AG10803 (cell line): ENCODE measurements at places on chromosomes 3 and 15.
A peak's percentile ranks its signal among the peaks of the same experiment; 100 is the strongest.

- DNase-seq = no peak
Observed at GRCh38 chr15:93613386-93613785, 524.4 kb upstream of the RGMA start.

- peak; percentile 79 for DNase-seq
Observed at GRCh38 chr15:83449937-83450506, 2.9 kb downstream of the SH3GL3 start.

- peak; percentile 9 for DNase-seq
Observed at GRCh38 chr3:23607184-23607847, 198.4 kb upstream of the UBE2E1 start.

- no peak for DNase-seq
Observed at GRCh38 chr3:36201546-36201945, 178.8 kb upstream of the STAC start.

GRCh38 chr15:43232289-43232874, 11.6 kb upstream of the EPB42 start:
- peak; percentile 16 for DNase-seq

- no peak for DNase-seq
Observed at GRCh38 chr15:42939841-42940240, 19.3 kb upstream of the TTBK2 start.

DNA sequence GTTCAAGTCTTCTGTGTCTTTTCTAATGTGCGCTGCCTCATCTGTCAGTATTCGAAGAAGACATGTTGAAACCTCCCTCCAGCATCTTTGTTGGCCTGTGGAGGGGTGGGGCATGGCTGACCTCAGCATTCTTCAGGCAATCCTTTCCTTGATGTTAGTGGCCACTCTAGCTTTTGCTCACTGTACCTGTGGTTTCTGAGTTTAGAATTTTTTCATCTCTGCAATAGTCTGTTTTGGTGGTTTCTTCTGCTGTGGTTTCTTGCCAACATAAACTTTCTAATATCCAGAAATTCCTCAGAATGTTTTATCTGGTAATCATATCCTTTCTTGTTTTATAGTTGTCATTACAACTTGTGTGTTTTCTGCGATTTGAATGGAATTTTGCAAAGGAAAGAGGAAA, 251.3 kb upstream of the NR2E3 start:
- peak; percentile 72 for DNase-seq

- DNase-seq = no peak
Observed at GRCh38 chr3:133854264-133855001, 41.2 kb downstream of the RAB6B start.

GRCh38 chr3:175456466-175456865, 597.3 kb downstream of the NAALADL2 start:
- DNase-seq = peak; percentile 29

- no peak for DNase-seq
Observed at GRCh38 chr15:84987949-84988624, 6.4 kb downstream of the PDE8A start.

DNA sequence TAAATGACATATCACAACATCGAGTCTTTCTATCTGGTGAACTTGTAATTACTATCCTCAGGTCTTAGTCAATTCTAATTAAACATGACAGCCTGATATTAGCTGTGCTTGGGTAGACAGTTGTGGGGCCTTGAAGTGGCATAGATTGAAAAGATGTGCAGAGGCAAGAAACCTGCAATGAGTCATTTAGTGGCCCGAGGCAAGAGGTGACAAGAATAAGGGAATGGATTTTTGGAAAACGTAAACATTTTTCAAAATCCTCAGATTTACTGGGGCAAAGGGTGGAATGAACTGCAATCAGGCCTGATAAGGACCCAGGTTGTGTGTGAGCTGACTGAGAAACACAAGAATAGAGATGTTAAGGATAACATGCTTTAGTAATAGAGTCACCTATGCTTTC, 29.5 kb upstream of the ULK4 start:
- DNase-seq = no peak

DNA sequence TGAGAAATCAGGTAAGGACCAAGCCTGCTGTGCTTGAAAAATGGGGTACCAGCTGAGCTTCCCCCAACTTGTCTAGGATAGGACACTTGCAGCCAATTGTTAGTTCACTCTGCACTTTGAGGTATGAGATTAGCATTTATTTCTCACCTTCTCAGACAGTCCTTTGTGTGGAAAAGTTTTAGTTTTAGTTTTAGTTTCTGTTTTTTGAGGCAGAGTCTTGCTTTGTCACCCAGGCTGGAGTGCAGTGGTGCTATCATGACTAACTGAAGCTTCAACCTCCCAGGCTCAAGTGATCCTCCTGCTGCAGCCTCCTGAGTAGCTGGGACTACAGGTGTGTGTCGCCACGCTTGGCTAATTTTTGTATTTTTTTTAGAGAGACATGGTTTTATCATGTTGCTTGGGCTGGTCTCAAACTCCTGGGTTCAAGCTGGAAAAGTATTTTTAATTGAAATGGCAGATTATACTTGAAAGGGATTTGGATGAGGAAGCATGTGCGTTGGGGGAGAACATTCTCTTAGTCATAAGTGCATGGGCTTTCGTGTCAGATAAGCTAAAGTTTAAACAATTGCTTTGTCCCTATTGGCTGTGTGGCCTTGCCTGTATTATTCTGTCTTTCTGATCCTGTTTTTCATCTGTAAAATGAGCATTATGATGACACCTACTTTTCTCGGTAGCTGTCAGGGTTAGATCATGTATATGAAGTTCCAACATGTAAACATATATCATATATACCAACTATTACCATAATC, 25.2 kb upstream of the CCK start:
- DNase-seq = no peak

DNA sequence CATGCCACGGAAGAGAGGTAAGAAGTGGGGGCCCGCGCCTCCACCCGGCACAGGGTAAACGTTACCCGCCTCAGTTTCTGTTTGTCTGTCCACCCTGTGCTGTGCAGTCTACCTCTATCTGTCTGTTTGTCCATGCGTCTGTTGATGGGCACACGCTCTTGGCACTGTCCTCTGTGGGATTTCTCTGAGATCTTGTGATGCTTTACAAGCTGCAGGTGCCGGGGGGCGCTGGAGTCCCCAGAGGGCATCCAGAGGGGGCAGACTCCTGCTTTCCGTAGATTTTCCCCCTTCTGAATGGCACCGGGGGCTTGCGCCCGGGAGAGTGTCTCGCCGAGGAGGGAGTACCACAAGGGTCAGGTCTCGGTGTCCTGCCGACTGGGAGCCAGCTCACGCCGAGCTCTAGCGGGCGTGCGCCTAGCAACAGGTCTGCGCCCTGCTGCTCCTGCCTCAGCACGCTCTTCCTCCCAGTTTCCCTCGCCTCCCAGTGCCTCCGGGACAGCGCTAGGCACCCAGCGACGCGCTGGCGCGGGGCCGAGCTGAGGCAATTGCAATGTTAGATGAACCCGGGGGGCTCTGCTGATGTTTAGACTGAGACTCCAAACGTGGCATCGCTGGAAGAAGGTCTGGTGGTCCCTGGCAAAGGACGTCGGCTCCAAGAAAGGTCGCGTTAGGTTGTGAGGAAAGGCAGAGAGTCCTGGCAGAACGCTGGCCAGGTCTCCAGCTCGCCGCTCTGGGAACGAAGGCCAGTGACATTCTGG, 667 bp downstream of the CEMIP start:
- no peak for DNase-seq

DNA sequence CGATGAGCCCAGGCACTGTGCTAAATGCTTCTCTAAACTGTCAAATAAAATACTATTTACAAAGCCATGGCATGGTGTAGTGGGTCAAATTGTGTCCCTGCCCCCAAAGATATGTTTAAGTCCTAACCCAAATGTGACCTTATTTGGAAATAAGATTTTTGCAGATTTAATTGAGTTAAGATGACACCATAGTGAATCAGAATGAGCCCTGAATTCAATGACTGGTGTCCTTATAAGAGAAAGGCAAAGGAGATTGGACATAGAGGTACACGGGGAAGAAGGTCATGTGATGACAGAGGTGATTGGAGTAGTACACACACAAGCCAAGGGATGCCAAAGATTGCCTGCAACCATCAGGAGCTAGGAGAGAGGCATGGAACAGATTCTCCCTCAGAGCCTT, 121.6 kb upstream of the VEPH1 start:
- DNase-seq = no peak

DNA sequence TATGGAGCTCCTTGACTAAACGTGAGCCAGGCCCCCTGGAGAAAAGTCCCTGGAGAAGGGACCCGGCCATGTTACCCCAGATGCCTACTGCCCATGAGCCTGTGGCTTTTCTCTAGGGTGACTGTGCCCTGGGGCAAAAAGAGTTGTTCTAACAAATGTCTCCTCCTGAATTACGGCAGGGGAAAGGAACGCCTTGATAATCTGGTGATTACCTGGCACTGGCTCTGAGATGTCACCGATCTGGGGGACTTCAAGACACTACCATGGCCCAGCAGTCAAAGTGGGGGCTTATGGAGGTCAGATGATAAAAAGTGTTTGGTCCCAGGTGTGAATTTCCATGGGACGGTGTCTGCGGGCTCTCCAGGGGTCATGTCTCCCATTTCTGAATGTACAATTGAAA, 140.7 kb downstream of the KLF13 start:
- no peak for DNase-seq

DNA sequence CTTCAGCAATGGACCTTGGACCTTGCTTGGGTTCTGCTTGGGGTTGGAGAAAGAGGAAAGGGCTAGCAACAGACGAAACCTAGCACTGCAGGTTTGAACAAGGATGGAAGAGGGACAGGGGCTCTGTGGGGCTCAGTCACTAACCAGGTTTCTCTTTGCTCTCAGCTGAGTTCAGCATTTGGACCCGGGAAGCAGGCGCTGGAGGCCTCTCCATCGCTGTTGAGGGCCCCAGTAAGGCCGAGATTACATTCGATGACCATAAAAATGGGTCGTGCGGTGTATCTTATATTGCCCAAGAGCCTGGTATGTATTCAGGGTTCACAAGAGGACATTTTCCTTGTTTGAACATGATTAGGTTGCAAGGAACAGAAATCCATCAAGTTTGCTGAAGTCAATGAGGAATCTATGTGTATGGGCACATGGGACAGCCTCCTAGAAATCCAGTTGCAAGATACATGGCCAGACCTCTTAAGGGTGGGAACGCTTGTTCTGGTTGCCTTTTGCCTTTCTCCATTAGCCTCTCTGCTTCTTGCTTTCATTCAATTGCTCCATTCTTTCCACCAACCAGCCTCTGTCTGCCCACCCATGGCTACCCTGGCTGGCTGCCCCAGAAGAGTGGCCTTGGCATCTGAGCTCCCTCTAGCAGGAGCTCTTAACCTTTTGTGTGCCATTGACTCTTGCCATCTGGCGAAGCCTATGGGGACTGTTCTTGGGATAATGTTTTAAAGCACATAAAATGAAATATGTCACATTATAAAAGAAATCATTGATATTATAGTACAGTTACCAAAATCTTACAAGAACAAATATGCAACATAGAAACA, 55.9 kb downstream of the DNASE1L3 start:
- no peak for DNase-seq

GRCh38 chr15:47678040-47678439, 39.3 kb upstream of the SEMA6D start:
- DNase-seq = no peak

GRCh38 chr3:48514431-48515227, 10.7 kb upstream of the SHISA5 start:
- no peak for DNase-seq

DNA sequence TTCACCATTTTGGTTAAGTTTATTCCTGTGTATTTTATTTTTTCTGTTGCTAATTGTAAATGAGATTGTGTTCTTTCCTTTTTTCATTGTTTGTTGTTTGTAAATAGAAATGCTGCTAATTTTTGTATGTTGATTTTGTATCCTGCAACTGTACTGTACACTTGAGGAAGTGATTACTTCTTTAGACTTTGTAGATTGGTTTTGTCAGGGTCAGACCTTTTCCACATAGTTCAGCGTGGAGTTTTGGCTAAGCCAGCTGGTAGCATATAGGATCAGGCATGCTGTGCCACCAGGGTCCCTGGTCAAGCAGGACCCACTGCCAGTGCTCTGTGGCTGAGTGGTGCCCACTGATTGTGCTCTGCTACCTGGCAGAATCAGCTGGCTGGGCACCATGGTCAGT, 80.1 kb downstream of the CD200 start:
- DNase-seq = no peak

- no peak for DNase-seq
Observed at GRCh38 chr15:100569391-100569790, 32.6 kb downstream of the LINS1 start.

- no peak for DNase-seq
Observed at GRCh38 chr3:130627143-130627855, 110.3 kb downstream of the COL6A6 start.

- no peak for DNase-seq
Observed at GRCh38 chr15:71802770-71803169, 7.6 kb upstream of the NR2E3 start.

- DNase-seq = no peak
Observed at GRCh38 chr3:30269751-30270445, 336.5 kb upstream of the TGFBR2 start.

DNA sequence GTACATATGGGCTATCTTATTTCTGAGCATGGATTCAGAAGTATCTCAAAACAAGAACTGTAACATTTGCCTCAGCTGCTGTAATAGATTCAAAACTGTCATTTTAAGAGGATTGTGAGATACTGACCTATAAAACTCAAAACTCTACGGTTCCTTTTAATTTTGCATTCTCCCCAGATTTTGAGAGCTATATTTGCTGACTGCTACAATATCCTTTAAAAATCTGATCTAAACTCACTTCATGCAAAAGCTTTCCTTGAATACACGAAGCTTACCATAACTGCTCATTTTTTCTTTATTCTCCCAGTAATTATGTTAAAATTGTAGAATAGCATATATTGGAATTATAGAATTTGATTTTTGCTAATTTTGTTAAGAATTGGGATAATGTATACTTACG, 158.7 kb upstream of the ROBO1 start:
- DNase-seq = no peak

DNA sequence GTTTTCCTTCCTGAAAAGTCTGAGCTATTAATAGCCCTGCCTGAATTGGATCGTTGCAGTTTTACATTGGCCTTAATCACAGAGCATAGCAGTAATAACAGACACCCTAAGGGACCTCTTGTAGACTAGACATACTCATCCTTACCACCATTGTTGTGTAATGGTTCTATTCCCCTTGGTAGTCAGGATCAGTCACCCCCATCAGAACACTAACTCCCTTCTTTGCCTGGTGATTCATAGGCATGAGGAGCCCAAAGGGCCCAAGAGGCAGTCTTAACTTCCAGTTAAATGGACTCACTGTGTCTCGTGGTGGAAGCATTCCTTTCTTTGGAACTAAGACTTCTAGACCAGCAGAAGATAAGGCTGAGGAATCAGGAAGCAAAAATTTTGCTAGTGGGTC, 20.2 kb downstream of the CGGBP1 start:
- DNase-seq = peak; percentile 65

DNA sequence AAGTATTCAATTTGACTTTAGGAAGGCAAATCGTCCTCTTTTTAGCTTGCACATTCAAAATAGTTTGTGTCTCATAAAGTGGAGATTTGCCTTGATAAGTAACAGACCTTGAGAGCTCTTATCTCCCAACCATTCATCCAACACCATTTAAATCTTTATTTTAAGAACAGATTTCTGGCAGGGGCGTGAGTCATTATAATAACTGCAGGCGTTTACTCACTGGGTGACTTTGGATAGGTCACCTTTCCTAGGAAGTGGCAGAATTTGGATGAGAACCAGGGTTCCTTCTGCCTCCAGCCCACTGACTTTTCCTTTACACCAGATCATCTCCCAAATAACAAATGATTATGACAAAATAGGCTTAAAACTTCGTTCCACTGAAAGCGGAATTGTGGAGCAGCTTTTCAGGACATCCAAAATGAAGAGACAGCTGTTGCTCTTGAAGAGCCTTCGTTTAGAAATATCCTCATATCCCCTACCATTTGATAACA, 5.0 kb downstream of the LMCD1 start:
- no peak for DNase-seq
